ENCODE measurements at places on chromosomes 2 and 18.

DNA sequence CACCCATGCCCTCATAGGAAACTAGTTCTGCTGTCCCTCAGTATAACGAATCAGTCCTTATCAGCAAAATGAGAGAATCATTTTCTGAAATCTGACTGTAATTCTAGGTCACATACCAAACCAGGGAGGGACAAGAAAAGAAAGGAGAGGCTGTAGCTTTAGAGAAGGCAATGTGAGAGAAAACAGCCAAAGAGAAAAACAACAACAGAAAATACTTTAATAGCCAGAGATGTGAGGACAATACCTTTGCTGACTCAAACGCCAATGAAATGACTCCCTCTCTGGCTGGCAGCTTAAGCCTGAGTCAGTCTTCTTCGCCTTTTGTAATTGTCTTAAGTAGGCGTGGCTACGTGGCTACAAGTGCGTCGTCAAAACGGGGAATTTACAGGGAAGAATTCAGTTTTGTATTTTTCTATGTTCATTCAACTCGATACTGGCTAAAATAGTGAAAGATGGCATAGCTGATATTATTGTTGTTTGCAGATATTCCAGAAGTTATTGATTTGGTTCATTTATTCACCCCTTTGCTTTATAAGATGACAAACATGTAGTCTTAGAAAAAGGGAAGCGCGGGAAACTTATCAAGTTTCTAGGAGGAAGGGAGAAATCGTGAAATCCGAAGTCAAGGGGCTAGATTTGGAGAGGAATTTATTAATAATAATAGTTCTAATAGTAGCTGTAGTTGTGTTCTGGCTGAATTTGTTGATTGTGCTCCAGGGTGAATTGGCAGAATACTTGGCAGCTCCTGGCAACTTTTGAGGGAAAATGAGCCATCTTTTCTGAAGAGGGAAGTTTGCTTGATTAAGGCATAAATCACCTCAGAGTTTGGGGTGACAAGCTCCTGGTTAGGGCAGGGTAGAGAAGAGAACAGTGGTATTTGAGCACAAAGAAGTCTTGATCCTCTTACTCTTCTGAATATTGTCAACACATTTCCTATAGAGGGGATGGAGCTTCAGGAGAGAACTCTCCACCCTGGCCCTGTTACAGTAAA is at the start of gene IL1A:
TSS of gene IL1A (minus strand) at position 295 of the 991 bp plus-strand sequence. CDS start 723 bp downstream, outside the sequence.
- DNase-seq: no peak

DNA sequence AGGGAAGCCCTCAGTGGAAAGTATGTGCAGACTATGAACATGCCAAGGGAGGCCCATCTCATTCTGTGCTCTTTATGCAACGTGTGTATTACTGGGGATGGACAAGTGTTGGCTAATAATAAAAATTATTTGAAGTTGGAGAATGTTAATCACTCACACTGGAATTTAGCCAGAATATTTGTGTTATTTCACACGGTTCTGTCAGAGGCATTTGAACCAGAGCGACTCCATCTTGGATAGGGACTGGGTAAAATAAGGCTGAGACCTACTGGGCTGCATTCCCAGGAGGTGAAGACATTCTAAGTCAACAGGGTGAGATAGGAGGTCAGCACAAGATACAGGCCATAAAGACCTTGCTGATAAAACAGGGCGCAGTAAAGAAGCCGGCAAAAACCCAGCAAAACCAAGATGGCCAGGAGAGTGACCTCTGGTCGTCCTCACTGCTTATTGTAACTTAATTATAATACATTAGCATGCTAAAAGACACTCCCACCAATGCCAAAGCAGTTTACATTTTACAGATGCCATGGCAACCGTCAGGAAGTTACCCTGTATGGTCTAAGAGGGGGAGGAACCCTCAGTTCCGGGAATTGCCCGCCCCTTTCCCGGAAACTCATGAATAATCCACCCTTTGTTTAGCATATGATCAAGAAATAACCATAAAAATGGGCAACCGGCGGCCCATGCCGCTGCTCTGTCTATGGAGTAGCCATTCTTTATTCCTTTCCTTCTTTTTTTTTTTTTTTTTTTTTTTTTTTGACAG is 2.6 kb upstream of the FZD5 start:
- DNase-seq: peak; percentile 58

- DNase-seq: no peak
Measured at GRCh38 chr2:76669966-76670465, 852.2 kb downstream of the LRRTM4 start.

DNA sequence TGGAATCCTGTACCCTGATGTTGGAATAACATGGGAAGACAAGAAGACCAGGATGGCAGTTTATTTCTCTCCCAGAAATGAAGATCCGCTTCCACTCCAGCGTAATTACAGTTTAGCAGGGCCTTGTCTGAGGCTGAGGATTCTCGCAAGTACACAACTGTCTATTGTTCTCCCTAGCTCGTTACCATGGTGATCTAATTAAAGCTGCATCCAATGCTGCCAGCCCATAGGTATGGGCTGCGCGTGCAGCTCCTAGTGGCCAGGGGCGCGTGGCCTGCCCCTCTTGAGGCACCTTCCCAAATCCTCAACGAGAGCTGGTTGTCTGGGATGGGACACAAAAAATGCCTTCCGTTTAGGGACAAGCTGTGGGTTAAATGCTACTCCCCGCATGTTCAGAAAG is 344.9 kb downstream of the CYRIA start:
- DNase-seq: no peak

DNA sequence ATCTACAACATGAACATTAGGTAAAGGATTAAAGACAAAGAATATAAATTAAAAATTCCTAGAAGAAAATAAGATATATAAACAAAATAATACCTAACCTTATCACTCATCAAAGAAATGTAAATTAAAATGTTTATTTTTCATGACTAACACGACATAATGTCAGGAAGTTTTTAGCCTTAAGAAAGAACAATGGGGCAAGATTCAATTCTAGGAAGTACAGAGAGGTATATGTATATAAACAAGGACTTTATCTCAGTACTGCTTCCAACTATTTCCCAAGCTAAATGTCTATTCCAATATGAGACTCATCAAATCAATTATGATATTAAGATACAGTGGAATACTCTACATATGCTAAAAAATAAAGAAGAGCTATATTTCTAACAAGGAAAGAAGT is 44.1 kb downstream of the TTC21B start:
- DNase-seq: no peak

DNA sequence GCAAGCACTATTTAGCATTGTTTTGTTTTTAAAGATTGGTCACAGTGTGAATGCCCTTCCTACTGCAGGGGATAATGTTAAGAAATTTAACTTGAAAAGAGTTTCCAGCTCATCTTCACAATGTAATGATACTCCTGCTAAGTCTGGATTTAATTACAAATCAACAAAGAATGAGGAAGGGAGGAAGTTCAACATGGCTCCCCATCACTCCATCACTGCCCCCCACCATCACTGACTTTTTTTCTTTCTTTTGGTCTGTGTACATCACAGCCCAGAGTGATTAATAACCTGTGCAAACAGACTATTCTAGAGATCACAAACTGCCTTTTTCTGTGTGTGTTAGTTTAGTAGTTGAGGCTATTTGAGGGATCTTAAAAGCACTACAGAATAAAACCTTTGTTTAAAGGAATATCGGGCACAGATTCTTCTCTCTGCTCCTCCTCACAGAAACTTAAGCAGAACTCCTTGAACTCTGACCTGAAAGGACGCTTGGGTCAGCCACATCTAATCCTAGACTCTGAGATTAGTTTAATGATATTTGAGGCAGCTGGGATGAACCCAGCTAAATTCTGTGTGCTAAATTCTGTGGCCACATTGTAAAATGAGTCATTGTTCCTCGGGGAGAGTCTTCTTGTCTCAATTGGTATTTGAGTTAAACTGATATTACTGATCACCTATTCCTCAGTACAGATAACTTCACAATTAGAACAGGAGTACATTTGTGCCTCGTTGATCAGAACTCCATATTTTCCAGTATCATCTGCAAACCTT is 47.8 kb downstream of the SATB2 start:
- DNase-seq: no peak

DNA sequence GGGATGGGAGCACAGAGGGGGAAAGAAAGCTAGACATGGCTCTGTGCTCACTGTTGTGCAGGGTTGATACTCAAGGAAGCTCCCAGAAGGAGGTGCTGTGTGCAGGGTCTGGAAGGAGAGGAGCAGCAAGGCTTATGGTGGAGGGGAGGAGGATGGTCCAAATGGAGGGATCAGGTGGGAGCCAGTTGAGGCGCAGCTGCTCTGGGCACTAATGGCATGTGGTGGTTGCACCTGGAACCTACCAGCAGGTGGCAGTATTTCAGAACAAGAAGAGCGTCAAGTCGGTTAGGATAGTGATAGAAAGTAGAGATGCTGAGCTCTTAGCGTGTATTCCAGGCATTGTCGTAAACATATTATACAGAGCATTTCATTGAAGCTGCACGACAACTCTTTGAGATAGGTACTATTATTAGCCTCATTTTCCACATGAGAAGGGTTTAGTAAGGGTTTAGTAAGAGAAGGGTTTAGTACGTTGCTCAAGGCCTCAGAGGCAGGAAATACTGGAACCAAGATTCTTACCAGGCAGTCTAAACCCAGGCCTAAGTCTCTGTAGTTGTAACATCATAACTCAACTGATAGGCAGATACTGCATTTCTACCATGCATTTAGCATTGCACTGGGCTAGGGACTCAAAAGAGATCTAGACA is 223.7 kb downstream of the CYP26B1 start:
- peak; percentile 71 for DNase-seq

DNA sequence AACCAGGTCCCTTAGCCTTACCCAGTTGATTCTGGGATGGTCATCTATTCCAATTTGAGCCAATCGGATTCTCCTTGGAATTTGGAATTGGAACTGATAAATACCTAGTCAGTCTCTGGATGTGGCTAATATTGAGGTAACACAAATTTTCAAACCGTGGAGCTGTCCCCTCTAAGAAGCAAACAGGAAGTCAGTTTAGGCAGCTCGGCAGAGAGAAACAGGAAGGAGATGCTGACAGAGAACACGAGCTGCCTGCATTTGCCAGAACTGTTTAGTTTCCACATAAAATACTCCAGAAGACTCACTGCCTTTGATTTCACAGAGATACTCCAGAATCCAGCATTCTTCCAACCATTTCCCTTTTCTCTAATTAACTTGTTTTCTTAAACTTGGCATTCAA is 1024.9 kb downstream of the BCL11A start:
- no peak for DNase-seq

DNA sequence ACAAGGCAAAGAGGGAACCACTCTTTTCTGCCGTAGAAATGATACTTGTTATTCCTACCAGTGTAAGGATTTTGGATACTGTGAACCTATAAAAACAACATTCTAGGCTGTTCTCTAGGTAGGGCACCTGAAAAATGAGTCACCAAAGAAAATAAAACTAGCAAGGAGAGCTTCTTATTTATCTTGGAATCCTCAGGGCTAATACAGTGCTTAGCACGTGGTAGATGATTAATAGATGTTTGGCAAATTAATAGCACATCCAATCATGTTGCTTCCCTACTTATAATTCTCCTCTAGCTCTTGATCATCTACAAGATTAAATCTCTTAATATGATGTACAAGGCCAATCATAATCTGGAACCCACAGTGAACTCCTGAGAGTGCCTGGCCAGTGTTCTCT is 73.1 kb downstream of the AAK1 start:
- DNase-seq: no peak

DNA sequence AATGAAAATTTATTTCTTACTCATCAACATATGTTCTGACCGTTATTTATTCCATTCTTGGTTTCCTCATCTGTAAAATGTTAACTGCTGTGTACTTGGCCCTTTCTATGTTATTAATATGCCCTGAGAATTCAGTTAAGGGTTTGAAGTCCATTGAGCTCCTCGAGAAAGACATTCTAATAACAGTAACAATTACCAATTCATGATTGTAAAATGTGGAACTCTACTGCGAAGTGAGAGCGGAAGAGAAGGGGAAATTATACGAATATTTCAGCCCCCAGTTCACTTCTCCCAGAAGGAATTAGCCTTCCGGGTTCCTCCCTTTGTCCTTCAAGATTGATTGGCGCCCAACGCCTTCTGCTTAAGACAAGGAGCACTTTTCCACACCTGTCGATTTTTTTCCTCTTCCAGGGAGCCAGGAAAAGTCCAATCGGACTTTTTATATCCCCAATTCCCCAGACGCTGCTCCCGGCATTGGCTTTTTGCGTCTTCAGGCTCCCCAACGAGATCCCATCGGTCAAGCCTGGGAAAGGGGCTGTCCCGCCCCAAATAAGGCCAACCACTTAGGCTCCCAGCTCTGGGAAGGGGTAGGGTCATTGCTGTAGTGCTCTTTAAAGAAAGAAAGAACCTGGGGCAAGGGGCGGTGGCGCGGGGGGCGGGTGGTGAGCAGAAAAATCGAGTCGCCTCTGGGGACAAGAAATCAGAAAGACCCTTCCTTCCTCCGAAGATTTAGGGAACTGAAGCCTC is 1.6 kb downstream of the DSC2 start:
- no peak for DNase-seq

GRCh38 chr2:119326938-119327337 is 39.7 kb downstream of the C2orf76 start:
- DNase-seq: no peak

GRCh38 chr2:234534515-234534914 is 37.6 kb upstream of the ARL4C start:
- no peak for DNase-seq

DNA sequence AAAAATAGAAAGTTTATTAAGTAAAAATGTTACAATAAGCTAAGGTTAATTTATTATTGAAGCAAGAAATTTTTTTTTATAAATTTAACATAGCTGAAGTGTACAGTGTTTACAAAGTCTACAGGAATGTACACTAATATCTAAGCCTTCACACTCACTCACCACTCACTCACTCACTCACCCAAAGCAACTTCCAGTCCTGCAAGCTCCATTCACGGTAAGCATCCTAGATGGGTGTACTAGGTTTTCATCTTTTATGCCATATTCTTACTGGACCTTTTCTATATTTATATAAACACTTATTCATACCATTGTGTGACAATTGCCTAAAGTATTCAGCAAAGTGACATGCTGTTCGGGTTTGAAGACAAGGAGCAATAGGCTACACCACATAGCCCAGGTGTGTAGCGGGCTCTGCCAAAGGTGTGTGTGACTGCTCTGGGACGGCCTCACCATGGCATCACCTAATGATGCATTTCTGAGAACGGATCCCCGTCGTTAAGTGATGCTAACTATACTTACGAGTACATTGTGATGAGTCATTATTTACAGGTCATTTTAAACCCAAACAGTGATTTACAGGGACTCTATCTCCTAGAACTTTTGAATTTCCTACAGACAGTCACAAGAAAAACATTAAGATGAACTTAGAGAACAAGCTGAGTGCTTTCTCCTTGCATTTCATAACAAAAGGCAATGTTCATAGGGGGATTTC is 76.3 kb upstream of the ID2 start:
- no peak for DNase-seq

DNA sequence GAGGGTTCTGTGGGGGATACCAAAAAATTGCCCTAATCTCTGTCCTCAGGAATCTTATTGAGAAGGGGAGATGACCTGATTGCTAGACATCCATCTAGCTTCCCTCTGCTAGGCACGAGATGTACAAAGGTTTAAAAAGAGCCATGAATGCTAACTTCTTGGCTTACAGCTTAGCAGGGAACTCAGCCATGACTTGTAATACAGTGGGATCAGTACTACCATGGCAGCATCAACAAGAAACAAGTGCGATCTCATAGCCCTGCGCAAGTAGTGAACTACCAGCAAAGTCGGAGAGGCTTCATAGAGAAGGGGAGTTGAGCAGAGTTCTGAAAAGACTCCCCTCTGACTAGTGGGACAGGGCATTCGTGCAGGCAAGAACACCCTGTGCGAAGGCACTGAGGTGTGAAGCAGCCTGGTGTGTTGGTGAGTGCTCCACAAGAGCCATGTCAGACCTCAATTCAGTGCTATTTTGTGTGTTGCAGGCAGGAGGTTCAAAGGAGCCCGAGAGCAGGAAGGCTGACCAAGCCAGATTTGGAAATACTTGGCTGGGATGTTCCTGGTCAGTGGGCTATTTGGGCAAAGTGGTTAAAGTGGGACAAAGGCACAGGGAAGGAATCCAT is 130.0 kb downstream of the FMNL2 start:
- no peak for DNase-seq

All from stimulated activated CD8-positive, alpha-beta memory T cell treated with anti-CD3 and anti-CD28 coated beads, Interleukin-4, amount 100 ng/mL, for 48 hours (primary cell).